ENCODE measurements at places on chromosomes 7 and 10. TPM values are rescaled to one million over a fixed set of nuclear protein-coding genes. Genes with fewer than 3 reads are reported as not detected.
A peak's percentile ranks its signal among the peaks of the same experiment; 100 is the strongest.

GRCh38 chr10:96017191-96017687, 26.1 kb upstream of the CCNJ start:
- DNase-seq: no peak
- H3K36me3 ChIP-seq: no peaks in the 10 kb centered on the region
- H3K27me3 ChIP-seq: no peaks in the 10 kb centered on the region
- no peak overlapping the region for H3K27ac ChIP-seq
- H3K4me1 ChIP-seq: no peaks in the 10 kb centered on the region
- no peak overlapping the region for H3K4me3 ChIP-seq

- H3K27ac ChIP-seq: no peak overlapping the region
- no peaks in the 10 kb centered on the region for H3K4me1 ChIP-seq
- H3K27me3 ChIP-seq: no peaks in the 10 kb centered on the region
- no peak for DNase-seq
- H3K4me3 ChIP-seq: no peak overlapping the region
- no peaks in the 10 kb centered on the region for H3K36me3 ChIP-seq
Observed at GRCh38 chr7:79787096-79787495, 333.6 kb upstream of the MAGI2 start.

GRCh38 chr10:24251547-24251946, 42.6 kb downstream of the KIAA1217 start:
- no peak overlapping the region for H3K4me3 ChIP-seq
- no peaks in the 10 kb centered on the region for H3K36me3 ChIP-seq
- H3K27ac ChIP-seq: no peak overlapping the region
- H3K4me1 ChIP-seq: peaks cover 4% of the 10 kb centered on the region
- no peak for DNase-seq

- H3K4me1 ChIP-seq: peaks cover 12% of the 10 kb centered on the region
- no peak overlapping the region for H3K27ac ChIP-seq
- no peaks in the 10 kb centered on the region for H3K36me3 ChIP-seq
- no peaks in the 10 kb centered on the region for H3K27me3 ChIP-seq
- no peak overlapping the region for H3K4me3 ChIP-seq
Observed at GRCh38 chr10:87589645-87590051, 70.0 kb upstream of the PAPSS2 start.

- no peak overlapping the region for H3K4me3 ChIP-seq
- H3K4me1 ChIP-seq: no peaks in the 10 kb centered on the region
- no peaks in the 10 kb centered on the region for H3K27me3 ChIP-seq
- no peaks in the 10 kb centered on the region for H3K36me3 ChIP-seq
- DNase-seq: no peak
Observed at GRCh38 chr10:77689339-77689738, 51.7 kb upstream of the KCNMA1 start.

- no peak overlapping the region for H3K4me3 ChIP-seq
Observed at GRCh38 chr10:131618587-131619267, 282.1 kb upstream of the PPP2R2D start.

GRCh38 chr7:133704453-133704852, 422.7 kb upstream of the LRGUK start:
- no peaks in the 10 kb centered on the region for H3K27me3 ChIP-seq
- no peaks in the 10 kb centered on the region for H3K4me1 ChIP-seq
- no peak overlapping the region for H3K4me3 ChIP-seq
- DNase-seq: no peak

GRCh38 chr7:134589491-134589941, 40.6 kb downstream of the AKR1B15 start:
- no peaks in the 10 kb centered on the region for H3K36me3 ChIP-seq
- DNase-seq: no peak
- no peak overlapping the region for H3K4me3 ChIP-seq
- no peak overlapping the region for H3K27ac ChIP-seq

GRCh38 chr7:18902892-18903291, 214.5 kb downstream of the TWIST1 start:
- no peak for DNase-seq
- H3K4me1 ChIP-seq: no peaks in the 10 kb centered on the region
- no peak overlapping the region for H3K4me3 ChIP-seq
- H3K27me3 ChIP-seq: no peaks in the 10 kb centered on the region

DNA sequence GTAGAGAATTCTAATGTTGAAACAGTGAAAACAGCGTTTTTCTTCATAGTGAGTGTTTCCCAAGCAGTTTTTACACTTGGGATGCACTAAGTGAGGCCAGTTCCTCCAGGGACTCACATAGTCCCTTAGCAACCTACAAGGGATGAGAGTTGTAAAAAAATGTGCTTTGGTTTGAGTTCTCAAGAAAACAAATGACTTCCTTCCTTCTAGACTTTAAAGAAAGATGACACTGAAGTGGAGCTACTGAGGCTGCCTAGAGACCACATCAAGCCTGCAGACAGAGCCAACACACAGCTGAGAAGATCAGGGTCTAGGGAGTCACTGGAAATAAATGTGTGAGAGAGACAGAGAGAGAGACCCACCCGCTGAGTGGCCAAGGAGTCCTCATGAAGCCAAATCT, 264.4 kb downstream of the TNS3 start:
- peaks cover 28% of the 10 kb centered on the region for H3K4me1 ChIP-seq
- H3K36me3 ChIP-seq: peaks cover 27% of the 10 kb centered on the region
- no peak overlapping the region for H3K4me3 ChIP-seq
- H3K27me3 ChIP-seq: no peaks in the 10 kb centered on the region

GRCh38 chr7:121563177-121563576, 167.1 kb upstream of the FAM3C start:
- no peak for DNase-seq
- H3K27me3 ChIP-seq: no peaks in the 10 kb centered on the region
- no peak overlapping the region for H3K4me3 ChIP-seq

DNA sequence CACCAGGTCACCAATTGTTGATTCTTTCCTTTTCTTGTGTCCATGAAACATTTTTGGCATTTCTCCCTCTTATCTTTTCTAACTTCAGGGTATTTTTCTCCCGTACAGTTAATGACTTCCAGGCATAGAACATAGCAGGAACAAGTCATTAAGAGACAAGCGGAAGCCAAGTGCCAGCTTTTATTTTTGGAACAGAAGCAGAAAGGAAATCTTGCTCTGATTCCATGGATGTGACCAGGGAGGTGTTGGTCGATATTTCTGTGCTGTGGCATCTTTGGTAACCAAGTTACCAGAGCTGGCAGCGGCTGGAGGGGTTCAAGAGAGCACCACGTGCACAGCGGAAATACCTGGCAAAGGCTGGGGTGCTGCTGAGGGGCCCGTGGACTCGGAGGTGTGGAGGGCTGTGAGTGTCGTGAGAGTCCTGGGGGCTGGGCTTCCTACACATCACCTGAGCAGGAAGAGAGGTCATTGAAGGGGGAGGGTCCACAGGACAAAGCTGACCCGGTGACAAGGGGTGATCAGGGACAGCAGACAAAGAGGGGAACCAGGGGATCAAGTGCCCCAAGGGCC, 1.8 kb downstream of the LLCFC1 start:
- no peaks in the 10 kb centered on the region for H3K36me3 ChIP-seq
- H3K4me3 ChIP-seq: no peak overlapping the region
- no peak overlapping the region for H3K27ac ChIP-seq

DNA sequence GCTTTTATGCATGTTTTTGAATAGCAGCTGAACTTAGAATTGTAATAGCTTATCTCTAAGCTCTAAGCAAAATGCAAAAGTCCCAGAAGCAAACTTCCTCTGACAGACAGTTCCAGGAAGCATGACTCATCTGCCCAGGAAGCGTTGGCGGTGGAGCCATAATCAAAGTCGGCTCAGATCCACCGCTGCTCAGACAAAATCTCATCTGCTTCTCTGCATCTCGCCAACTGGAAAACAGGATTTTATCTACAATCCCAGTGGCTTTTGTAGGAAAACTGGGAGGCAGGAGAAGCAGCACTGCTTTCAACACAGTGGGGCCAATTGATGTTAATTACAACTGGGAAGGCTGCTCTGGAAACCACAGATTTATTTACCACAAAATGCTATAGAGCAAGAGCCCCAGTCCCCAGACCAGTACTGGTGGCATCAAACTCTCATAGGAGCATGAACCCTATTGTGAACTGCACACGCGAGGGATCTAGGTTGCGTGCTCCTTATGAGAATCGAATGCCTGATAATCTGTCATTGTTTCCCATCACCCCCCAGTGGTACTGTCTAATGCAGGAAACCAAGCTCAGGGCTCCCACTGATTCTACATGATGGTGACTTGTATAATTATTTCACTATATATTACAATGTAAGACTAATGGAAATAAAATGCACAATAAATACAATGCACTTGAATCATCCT, 99.9 kb downstream of the CUBN start:
- H3K36me3 ChIP-seq: no peaks in the 10 kb centered on the region
- peak overlapping the region; percentile 14 for H3K4me3 ChIP-seq
- H3K4me1 ChIP-seq: peaks cover 54% of the 10 kb centered on the region

- H3K4me3 ChIP-seq: no peak overlapping the region
- H3K27ac ChIP-seq: no peak overlapping the region
- H3K4me1 ChIP-seq: no peaks in the 10 kb centered on the region
- no peaks in the 10 kb centered on the region for H3K36me3 ChIP-seq
Observed at GRCh38 chr7:34128762-34129161, 223.4 kb downstream of the BMPER start.

GRCh38 chr10:112653215-112653614, 206.2 kb downstream of the VTI1A start:
- H3K27ac ChIP-seq: no peak overlapping the region
- H3K27me3 ChIP-seq: no peaks in the 10 kb centered on the region
- no peak overlapping the region for H3K4me3 ChIP-seq
- no peak for DNase-seq
- H3K4me1 ChIP-seq: no peaks in the 10 kb centered on the region

DNA sequence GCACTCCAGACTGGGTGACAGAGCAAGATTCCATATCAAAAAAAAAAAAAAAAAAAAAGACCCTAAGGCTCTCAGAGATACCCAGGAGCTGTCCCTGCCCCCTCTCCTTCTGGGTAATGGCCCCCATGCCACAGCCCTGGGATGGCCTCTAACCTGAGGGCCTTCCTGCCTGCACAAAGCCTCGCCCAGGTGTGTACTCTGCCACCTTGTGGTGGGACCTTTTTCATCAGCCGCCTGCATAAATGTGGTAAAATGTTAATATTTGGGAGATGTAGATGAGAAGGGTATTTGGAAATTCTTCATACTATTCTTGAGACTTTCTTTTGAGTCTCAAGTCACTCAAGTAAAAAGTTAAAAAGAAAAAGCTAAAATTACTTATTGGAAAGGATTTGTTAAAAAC, 46.3 kb upstream of the RNF216 start:
- no peak for DNase-seq
- peaks cover 6% of the 10 kb centered on the region for H3K4me1 ChIP-seq

DNA sequence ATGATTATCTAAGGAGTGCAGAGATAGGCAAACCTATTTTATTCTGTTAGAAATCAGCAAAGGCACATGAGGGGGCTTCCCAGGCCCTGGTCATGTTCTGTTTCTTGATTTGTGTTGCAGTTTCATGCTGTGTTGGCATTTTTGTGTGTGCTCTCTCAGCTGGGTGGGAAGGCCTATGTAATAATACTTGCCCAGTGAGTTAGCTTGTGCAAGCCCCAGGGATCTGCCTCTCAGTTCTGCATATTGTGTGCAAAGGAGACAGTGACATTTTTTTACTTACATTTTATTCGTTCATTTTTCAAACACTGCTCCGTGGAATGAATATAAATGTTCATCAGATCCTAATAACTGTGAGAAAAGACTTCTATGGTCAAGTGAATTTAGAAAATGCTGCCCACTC, 119.0 kb downstream of the VWC2 start:
- no peak overlapping the region for H3K4me3 ChIP-seq
- DNase-seq: no peak
- no peaks in the 10 kb centered on the region for H3K4me1 ChIP-seq
- H3K27ac ChIP-seq: no peak overlapping the region
- H3K36me3 ChIP-seq: no peaks in the 10 kb centered on the region

DNA sequence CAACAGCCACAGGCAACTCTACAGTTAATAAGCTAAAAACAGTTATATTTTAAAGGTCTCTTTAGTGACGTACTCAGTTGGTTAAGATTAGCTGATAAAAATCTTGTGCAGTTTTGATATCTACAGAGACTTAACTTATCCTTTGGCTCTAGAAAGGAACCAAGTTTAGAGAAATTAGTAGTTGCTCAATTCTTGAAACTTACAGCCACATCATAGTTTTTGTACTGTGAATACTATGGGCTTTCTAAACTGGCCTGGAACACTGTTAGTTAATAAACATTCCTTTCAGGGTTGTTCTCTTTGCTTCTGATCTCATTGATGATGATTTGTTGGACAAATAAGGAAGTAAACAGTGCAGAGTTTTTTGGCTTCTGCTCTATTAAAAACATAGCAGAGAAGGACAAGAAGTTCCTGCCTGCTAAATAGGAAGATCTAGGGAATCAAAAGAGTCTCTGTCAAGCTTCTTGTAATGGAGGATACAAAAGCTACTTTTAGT, 73.1 kb downstream of the MKLN1 start:
- H3K36me3 ChIP-seq: peaks cover 7% of the 10 kb centered on the region
- H3K4me1 ChIP-seq: peaks cover 16% of the 10 kb centered on the region
- H3K27ac ChIP-seq: peak overlapping the region; percentile 67
- no peak overlapping the region for H3K4me3 ChIP-seq
- no peaks in the 10 kb centered on the region for H3K27me3 ChIP-seq

DNA sequence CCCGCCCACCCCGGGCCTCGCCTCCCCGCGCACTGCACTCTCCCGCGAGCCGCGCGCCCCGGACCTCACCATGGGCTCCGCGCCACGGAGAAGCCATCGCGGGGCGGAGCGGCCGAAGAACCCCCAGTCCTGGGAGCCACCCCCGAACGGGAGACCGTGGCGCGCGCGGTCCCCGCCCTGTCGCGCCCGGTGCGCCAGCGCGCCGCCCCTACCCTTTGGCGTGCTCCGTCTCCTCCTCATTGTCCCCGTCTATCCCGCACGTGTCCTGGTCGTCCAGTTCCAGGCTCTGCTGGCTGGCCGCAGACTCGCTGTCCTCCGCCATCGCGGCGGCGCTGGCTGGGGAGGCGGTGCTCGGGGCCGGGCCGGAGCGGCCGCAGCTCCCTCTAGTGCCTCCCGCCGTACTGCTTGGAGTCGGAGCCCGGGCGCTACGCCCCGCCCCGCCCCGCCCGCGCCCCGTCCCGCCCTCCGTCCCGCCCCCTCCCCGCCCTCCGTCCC, at the start of gene NMT2:
TSS of gene NMT2 (minus strand) at position 403 of the 495 bp plus-strand sequence. CDS start at position 322, 81 bp downstream.
- H3K27ac ChIP-seq: peak within 1 kb of the TSS; percentile 85
- H3K4me1 ChIP-seq: peaks cover 23% of the 10 kb centered on the region
- peak; percentile 94 for DNase-seq

GRCh38 chr10:99656199-99657064, 2.9 kb upstream of the ENTPD7 start:
- no peak overlapping the region for H3K4me3 ChIP-seq
- no peak for DNase-seq
- no peaks in the 10 kb centered on the region for H3K27me3 ChIP-seq
- H3K36me3 ChIP-seq: no peaks in the 10 kb centered on the region
- H3K4me1 ChIP-seq: peaks cover 9% of the 10 kb centered on the region
- H3K27ac ChIP-seq: no peak overlapping the region

Gene CTAGE8
- 4.9 TPM for total RNA-seq

Gene INA
- total RNA-seq: not detected

Gene RPEL1
- total RNA-seq: not detected

Gene NEUROG3
- not detected for total RNA-seq

Gene PCBD1
- 117 TPM for total RNA-seq

Gene TMEM184A
- total RNA-seq: 4.4 TPM

Gene AGR3
- total RNA-seq: 37.2 TPM

Gene TECTB
- not detected for total RNA-seq
